ENCODE measurements at places on chromosomes 13 and 19.

DNA sequence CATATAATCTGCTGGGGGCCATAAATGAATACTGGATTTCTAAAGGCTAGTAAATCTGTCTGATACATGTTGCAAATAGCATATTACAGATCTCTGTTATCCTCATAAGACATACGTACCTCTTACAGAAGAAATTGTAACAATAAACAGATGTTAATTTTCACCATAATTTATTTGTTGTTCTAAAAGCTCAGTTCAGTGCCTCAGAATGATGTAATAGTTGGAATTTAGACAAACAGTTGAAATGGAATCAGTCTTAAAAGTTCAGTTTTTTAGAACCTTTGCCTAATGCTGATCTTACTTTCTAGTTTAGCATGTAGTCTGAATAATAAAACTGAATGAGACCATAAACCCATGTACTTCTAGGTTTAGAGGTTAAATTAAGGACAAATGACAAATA lies 43.1 kb downstream of the B3GLCT start:
- DNase-seq: no peak

DNA sequence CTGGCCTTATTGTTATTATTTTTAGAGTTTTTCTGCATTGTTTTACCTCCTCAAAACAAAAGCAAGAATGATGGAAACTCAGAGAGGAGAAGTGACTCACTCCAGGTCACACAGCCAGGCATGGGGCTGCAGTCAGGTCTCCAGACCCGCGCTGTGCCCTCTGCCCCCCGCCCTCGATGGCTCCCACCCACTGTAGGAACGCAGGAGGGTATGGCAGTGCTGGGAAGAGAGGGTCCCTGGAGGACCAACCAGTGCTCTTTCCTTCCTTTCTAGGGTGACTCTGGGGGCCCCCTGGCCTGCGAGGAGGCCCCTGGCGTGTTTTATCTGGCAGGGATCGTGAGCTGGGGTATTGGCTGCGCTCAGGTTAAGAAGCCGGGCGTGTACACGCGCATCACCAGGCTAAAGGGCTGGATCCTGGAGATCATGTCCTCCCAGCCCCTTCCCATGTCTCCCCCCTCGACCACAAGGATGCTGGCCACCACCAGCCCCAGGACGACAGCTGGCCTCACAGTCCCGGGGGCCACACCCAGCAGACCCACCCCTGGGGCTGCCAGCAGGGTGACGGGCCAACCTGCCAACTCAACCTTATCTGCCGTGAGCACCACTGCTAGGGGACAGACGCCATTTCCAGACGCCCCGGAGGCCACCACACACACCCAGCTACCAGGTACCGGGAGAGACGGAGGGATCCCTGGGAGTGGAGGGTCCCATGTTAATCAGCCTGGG lies 5.6 kb downstream of the TIMM13 start:
- DNase-seq: no peak

GRCh38 chr19:41175801-41176777 lies 16.9 kb upstream of the CYP2S1 start:
- peak; percentile 82 for DNase-seq

- no peak for DNase-seq
These were observed 240.9 kb downstream of the LIG4 start for GRCh38 chr13:107974409-107974808.

- peak; percentile 77 for DNase-seq
These were observed 967 bp downstream of the DBP start for GRCh38 chr19:48635966-48636858.

DNA sequence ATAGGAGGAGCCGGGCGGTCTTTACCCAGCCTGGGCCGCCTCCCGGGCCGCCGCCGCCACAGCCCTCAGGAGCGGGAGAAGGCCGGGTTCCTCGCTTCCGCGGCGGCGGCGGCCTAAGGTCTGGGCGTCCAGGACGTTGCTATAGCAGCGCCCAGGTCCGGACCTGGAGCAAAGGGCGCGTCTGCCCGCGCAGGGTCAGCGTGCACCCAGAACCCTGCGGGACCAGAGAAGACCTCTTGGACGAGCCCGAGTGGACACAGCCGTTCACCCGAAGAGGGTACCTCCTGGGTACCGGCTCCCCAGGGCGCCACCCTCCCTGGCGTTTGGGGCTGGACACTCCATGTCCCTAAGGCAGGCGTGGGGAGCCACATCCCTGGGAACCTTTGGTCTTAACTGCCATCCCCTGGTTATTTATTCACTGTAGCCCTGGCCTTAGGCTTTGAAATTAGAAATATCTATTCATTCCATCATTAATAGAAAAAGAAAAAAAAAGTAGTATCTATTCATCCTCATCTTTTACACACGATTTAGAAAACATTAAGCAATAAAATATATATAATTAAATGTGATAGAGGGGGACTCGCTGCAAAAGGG lies 2.4 kb downstream of the DZIP1 start:
- peak; percentile 56 for DNase-seq
